ENCODE measurements at places on chromosomes 7 and 10. TPM values are rescaled to one million over a fixed set of nuclear protein-coding genes. Genes with fewer than 3 reads are reported as not detected.

Gene EMX2
- polyA plus RNA-seq = 2.4 TPM

DNA sequence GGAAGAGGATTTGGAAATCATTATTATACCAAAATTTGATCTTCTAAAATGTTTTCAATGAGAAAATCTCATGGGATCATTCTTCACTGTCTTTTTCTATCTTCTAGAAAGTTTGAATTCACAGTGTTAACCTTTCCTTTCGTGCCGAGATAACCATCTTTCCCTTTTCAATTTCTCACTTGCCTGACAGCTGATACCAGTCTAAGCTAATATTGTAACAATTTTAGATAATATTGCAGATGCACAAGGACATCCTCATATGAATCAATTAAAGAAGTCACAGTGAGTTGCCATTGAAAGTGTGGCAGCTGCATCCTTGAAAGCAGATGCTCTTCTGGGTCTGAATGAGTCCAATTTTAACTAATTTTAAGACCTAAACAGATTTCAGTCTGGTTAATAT is 139.6 kb upstream of the LRGUK start:
- no peak for DNase-seq

Gene MACROH2A2
- polyA plus RNA-seq = 20.8 TPM

- DNase-seq = no peak
These were observed 4.6 kb downstream of the HSPA12A start for GRCh38 chr10:116737627-116738327.

Gene TUBB8
- 0.10 TPM for polyA plus RNA-seq

DNA sequence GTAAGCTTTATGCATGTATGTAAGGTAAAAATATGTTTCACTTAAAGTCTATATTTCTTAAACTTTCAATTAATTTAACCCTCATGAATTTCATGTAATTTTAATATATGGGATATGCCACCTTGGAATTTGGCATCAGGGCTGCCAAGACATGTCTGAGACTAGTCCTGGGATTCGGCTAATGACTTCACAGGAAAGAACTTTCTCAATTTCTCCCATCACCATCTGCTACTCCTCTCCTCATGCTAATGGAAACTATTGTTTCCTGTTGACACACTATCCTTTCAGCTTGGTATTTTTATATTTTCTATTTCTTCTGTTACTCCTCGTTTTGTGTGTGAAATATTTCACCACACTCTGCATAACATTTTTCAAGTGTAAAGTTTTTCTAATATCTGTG is 205.9 kb downstream of the ARL4A start:
- DNase-seq = no peak

GRCh38 chr10:113907166-113907565 is 52.7 kb downstream of the NHLRC2 start:
- DNase-seq = no peak

GRCh38 chr10:73253225-73253555 is 746 bp upstream of the MRPS16 start:
- DNase-seq = no peak
